ENCODE measurements at places on chromosomes 5 and 9.

- DNase-seq, result no peak
Measured at GRCh38 chr5:119304439-119305211, 51.2 kb upstream of the TNFAIP8 start.

DNA sequence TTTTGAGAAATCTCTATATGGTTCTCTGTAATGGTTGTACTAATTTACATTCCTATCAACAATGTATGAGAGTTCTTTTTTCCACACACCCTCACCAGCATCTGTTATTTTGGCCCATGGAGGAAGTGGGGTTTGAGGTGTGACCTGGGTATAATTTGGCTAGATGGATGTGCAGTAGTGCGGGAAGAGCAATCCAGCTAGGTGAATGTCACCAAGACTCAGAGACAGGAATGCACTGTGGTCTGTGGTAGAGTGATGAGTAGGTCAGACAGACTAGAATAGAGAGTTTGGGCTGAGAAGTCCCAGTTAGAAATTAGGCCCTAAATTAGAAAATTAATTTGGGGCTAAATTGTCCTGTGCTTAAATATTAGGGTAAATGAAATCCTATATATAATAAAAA, 32.8 kb upstream of the PIP5K1B start:
- no peak for DNase-seq

DNA sequence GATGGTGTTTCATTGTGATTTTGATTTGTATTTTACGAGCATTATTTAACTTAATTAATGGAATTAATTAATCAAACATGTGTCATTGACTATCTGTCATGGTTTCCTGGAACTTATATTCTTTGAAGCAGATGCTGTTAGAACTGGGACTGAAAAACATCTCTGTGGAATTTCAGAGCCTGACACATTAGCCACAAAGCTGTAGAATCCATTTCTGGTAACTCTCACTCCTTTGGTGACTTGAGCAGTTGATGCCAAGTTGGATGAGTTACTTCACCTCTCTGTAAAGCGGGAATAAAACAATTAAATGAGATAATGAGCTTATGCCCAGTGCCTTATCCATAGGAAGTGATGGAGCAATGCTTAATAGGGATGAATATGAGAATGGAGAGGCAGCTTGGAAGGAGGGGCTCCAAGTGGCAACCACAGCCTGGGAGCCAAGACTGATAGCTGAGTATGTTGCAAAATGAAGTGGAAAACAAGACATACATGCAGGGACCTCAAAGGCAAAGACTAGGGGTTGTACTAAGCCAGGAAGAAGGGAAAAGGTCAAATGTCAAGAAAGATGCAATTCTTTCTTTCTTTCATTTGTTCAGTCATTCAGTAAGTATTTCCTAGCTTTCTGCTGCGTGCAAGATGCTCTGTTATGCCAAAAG, 23.1 kb upstream of the ADRA1B start:
- DNase-seq, result no peak

- no peak for DNase-seq
Measured at GRCh38 chr5:158725297-158725851, 374.3 kb downstream of the EBF1 start.

DNA sequence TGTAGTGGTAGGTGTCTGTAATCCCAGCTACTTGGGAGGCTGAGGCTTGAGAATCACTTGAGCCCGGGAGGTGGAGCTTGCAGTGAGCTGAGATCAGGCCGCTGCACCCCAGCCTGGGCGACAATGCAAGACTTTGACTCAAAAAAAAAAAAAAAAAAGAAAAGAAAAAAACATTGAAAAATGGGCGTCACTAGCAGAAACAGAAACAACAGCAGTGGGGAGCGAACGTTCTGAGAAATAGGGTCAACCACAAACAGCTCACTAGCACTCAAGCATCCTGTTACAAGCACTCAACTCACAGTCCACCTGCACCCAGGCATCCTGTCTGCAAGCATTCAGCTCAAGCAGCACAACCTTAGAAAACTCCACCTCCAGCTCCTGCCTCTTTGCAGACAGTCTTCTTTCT, 17.2 kb downstream of the TRIM14 start:
- DNase-seq, result peak; percentile 75

DNA sequence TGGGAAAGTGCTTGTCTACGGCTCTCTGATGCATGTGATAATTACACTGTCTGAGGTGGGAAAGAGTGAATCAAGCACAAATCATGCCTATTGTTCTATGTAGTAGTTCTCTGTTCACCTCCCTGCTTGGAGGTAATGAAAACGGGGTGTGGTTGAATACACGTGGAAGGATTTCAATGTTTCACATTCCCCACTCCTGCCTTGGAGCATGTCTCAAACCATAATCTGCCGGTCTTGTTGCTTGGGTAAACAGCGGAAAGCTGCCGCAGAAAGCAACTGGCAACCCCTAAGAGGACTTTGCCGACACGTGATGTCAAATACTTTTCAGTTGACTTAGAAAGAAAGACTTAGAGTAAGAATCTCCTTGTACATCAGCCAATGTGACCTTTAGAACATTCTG, 63.5 kb upstream of the MOCS2 start:
- no peak for DNase-seq

DNA sequence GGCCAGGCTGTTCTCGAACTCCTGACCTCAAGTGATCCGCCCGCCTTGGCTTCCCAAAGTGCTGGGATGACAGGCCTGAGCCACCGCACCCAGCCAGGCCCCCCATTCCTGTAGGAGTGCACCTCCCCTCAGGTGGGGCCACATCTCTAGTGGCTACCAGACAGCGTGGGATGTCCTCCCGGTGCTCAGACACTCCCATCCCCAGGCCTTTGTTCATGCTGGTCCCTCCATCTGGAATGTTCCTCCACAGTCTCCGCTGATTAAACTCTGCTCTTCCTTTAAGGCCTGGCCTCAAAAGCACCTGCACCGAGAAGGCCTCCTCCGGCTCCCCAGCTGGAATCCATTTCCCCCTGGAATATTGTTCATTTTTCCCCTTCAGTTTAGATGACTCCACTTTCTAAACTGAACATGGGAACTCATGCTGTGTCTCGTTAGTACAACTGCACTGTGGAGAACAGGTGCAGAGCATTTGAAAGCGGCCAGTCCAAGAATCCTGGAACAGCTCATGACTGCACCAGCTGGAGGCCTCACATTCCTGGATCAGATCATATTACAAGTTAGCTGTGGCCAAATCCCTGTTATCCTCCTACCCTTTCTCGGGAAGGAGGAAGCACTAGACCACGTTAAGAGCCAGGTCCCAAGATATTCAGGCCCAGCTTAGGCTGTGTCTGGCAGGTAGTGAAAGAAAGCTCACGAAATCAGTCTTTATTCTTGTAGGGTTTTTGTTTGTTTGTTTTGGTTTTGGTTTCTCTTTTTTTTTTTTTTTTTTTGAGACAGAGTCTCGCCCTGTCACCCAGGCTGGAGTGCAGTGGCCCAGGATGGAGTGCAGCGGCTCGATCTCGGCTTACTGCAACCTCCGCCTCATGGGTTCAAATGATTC, 10.8 kb upstream of the PRRC2B start:
- no peak for DNase-seq

- DNase-seq, result no peak
Measured at GRCh38 chr5:37893434-37894134, 53.7 kb upstream of the GDNF start.

DNA sequence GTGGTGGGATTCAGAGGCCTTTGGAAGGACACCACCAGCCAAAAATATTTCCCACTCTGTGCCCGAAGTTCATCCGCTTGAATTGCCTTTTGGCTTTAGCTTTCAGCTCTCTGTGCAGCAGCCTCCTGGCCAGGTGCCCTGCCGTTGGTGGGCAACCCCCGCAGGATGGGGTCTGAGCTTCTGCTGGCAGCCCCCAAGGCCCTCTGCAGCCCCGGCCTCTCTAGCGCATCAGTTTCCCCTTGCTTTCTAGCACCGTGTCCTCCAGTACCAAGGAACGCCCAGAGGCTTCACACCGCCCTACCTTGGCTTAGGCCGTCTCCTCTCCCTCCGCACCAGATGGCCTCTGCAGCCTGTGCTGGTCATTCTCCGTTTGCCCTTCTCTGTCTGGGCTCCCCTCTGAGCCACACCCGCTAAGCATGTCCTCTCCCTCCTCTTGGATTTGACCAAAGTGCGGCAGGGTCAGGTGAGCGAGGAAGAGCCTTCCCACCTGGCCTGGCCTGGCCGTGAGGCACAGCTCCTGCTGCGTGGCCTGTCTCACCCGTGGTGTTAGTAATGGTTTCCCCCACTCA, 4.2 kb upstream of the TSC1 start:
- no peak for DNase-seq

- DNase-seq, result no peak
Measured at GRCh38 chr5:159680095-159680494, 236.2 kb upstream of the ADRA1B start.

GRCh38 chr5:8418049-8418426, 549.1 kb downstream of the MTRR start:
- DNase-seq, result no peak

GRCh38 chr9:27549196-27549755, 19.7 kb upstream of the MOB3B start:
- no peak for DNase-seq

- DNase-seq, result no peak
Measured at GRCh38 chr5:65553941-65554340, 9.0 kb downstream of the CENPK start.

DNA sequence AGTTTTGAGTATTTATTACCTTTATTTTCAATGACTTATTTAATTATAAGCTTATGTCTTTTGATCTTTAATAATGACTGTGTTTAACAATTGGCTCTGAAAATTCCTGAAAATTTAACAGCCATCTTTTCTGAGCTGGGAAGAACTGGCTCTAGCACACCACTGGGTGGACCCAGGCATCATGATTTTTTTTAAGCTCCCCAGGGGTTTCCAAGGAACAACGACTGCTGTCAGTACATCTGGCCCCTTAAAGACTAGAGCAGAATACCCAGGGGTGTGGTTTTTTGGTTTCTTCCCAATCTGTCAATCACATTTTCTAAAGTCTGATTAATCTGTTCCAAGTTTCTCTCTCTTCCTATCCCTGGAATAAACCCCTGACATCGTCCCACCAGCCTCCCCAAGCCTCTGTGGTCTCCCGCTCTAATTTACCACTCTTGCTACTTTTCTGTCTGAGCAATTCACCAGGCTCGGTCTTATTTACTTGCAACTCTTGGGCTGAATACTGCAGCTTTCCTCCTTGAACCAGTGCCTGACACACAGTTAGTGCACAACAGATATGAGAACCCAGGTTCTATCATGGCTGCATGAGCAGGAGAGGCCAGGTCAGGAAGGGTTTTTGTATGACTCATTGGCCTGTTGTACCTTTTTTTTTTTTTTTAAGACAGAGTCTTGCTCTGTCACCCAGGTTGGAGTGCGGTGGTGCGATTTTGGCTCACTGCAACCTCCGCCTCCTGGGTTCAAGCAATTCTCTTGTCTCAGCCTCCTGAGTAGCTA, 321.9 kb downstream of the ZSWIM6 start:
- DNase-seq, result no peak

DNA sequence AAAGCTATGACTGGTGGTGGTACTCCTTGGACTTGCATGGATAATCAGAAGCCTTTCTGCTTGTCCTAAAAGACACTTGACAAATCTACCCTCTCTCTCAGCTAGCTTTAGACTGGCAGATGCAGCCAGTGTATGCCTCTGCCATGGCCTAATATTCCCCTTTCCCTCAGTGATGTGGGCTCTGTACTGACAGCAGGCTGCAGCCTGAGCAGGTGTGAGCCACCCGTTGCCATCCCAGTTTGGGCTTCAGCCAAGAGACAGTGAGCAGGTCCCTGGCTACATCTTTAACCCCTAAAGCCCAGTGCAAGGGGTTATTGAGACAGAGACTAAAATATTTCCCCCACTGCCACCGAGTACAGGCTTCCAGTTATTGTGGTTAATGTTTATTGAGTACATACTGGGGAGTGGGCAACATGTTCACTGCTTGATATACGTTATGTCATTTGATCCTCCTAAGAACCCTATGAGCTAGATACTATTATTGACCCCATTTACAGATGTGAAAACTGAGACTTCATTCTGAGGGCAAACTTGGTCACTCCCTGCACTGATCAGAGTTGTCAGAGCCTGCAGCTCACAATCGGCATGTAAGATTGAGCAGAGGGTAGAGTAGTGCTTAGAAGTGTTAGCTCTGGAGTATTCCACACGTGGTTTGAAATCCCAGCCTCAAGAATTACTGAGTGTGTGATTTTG, 254.2 kb downstream of the ARHGAP26 start:
- no peak for DNase-seq

DNA sequence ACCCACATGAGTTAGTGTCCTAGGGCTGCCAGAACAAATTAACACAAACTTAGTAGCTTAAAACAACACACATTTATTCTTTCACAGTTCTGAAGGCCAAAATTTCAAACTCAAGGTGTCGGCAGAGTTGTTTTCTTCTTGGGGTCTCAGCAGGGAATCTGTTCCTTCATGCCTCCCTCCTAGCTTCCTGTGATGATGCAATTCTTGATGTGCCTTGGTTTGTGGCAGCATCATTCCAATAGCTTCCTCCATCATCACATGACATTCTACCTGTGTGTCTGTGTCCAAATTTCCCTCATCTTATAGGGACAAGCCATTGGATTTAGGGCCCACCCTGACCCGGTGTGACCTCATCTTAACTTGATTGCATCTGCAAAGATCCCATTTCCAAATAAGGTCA, 12.2 kb upstream of the SLC25A48 start:
- no peak for DNase-seq

- DNase-seq, result no peak
Measured at GRCh38 chr5:56918054-56918453, 8.7 kb downstream of the SETD9 start.

- no peak for DNase-seq
Measured at GRCh38 chr5:90621848-90622247, 63.3 kb downstream of the ADGRV1 start.

- no peak for DNase-seq
Measured at GRCh38 chr5:159091065-159091464, 8.7 kb downstream of the EBF1 start.

GRCh38 chr9:126490214-126490631, 123.5 kb upstream of the LMX1B start:
- DNase-seq, result no peak

Data from stimulated activated CD8-positive, alpha-beta memory T cell treated with anti-CD3 and anti-CD28 coated beads, Interleukin-7, amount 100 ng/mL, for 4 hours (primary cell).